Stimulated activated CD4-positive, alpha-beta T cell treated with anti-CD3 and anti-CD28 coated beads, Interleukin-12 subunit alpha, Interleukin-12 subunit beta, amount 100 ng/mL, for 4 hours (primary cell): ENCODE measurements at places on chromosomes 1 and 21.
A peak's percentile ranks its signal among the peaks of the same experiment; 100 is the strongest.

DNA sequence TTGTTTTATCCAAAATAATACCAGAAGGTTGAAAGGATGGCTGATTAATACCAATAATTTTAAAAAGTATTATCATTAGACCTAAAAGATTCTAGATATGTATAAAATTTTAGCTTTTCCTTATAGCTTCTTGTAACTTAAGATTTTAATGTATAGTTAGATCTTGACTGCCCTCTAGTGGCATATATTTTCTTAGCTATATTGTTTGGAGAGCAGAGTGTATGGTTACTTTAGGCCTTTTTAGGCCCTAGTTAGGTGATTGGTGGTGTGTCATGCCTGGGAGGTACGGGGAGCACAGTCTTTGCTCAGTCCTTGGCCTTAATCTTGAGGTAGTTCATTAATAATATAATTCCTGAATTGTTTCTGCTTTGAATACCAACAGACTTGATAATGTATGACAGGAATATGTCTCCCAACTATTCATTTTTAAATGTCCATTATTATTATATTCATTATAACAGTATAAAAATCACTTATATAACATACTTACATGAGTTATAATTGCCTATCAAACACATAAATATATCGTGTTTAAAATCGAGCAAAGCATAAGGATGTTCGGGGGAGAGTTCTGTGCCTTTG lies 328.4 kb downstream of the ZP4 start:
- DNase-seq = no peak

GRCh38 chr1:218415726-218416125 lies 70.6 kb downstream of the TGFB2 start:
- DNase-seq = no peak

DNA sequence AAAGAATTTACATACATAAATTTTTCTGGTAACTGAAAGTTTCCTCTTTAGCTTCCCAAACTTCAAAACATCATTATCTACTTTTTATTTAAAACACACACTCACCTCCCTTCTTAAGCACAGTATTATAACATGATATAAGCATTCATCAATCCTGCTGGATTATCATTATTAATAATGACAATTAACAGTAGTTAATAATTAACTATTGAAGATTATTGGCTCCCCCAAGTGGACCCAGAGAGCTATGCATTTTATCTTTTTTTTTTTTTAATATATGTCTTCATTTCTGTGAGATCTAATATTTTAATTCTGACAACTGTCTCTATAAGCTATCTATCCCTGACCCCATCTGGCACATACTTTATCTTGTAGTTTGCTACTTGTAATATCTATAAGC lies 252.1 kb upstream of the CACYBP start:
- DNase-seq = no peak

GRCh38 chr1:107623431-107623830 lies 341.5 kb downstream of the VAV3 start:
- no peak for DNase-seq

- DNase-seq = peak; percentile 71
These were observed 18.3 kb upstream of the IL6R start for GRCh38 chr1:154386643-154387352.

- DNase-seq = no peak
These were observed 141.5 kb upstream of the VAMP3 start for GRCh38 chr1:7629465-7630195.

- no peak for DNase-seq
These were observed 61.1 kb downstream of the SDC3 start for GRCh38 chr1:30847358-30847972.

GRCh38 chr1:228668553-228669241 lies 66.6 kb upstream of the RHOU start:
- no peak for DNase-seq

DNA sequence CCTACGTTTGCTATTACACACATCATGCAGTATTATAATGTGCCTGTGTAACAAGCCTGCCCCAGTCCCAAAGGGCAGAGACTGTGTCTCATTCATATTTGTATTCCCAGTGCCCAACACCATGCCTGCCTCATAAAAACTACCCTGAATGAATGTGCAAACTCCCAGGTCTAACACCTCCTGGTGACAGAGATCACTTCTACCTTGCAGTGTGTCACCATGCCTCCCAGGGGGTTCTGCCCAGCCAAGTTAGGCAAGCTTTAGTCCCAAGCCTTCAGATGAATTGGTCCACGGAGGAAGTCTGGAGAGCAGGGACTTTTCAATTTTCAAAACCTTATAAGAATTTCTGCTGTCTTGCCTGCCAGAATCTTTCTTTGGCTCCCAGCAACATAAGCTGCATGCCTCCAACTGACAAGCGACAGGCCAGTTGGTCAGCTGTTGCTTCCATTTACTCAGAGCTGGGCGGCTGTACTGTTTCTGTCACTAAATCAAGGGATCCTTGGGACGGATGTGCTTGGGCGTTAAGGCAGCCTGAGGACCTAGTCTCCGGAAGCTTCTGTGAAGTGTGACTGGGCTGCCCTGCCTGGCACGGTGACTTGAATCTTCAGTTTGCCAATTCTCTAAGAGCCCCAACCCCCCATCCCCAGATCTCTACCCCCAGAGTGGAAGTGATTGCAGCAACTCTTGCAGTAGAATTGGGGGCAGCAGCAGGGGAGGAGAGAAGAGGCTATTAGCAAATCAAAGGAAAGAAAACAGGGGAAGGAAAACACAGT lies 1.2 kb downstream of the RXRG start:
- no peak for DNase-seq

- no peak for DNase-seq
These were observed 40.2 kb downstream of the TBCE start for GRCh38 chr1:235407419-235407818.

DNA sequence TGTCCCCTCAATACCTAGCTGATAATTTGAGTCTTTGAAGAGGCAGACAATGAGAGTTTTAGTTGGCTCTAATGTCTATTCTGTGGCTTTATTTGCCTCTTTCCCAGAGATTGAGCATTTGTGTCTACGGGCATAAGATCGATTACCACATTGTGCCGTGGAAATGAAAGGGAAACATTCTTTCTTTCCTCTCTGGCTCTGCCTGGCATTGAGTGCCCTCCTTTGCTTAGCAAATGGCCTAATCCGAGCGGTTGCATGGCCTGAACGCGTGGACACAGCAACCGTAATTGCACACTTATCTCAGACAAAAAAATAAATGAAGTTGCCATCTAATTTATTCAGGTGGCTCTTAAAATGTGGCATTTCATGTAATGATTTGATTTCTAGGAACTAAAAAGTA lies 247.9 kb downstream of the ADGRL2 start:
- DNase-seq = no peak

DNA sequence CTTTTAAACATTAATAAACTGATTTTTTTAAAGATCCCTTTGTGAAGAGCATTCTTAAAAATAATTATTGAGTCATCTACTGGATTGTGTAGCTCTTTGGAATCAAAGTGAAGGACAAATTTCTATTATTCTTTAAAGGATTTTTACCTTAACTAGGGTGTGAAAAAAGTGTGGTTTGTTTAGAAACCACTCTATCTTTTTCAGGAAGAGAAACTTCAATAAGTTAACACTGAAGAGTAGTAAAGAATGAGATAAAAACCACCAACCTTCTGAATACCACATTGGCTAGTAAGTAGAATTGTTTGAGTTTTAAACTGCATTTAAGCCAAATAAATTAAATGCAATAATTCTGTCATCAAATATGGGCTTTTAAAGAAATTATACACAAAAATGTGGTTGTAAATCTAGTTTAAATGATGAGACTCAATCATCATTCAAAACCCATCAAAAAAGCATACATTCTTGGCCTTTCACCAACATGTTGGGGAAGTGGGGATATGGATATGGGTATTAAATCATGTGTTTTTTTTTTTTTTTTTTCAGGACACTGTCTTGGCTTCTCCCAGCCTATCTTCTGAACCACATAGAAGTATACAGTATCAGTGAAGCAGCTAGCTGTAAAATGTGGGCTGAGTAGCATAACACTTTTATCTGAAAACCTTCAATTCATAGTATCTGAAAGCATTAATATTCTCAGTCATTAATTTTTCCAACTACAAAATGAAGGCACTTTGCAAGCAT lies 4.8 kb downstream of the S1PR1 start:
- no peak for DNase-seq

GRCh38 chr1:81023187-81023724 lies 777.5 kb upstream of the ADGRL2 start:
- no peak for DNase-seq

DNA sequence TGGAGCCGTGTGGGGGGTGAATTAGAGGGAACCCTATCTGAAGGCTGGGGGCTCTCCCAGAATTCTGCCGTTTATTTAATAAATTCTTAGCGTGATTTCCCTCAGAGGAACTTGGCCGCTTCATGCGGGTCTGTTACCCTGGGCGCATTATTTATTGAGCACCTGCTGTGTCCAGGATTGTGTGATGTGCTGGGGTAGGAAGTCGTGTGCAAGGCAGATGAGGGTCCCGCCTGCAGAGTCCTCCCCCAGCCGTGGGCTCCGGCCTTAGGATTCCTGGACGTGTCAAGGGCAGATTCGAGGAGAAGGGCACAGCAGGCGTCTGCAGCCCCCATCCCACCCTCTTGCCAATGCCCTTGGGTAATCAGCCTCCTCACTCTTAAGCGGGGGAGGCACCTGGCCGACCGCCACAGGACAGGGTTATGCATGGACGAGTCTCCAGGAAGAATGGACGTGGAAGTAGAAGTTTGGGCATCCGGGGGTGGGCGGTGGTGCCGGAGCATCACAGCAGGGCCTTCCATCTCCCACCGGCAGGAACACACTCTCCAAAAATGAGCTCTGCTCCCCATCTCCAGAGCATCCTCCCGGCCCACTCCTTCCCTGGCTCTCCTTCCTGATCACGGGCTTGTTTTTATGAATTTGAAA lies 233.3 kb upstream of the C1orf174 start:
- DNase-seq = no peak

GRCh38 chr21:19998453-19998852 lies 999.8 kb upstream of the NCAM2 start:
- no peak for DNase-seq

DNA sequence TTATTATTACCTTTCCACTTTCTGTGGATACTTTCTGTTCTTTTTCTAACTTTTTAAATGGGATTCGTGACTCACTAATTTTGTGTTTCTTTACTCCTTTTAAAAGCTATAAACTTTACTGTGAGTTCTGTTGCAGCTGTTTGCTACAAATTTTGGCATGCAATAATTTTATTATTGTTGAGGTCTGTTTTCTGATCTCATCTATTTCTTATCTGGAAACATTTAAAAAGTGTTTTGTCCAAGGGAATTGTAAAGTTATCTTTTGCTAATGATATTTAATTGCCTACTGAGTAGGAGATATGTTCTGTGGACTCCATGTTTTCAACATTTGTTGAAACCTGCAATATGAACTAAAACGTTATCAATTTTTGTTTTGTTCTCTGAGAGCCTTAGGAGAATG lies 138.1 kb upstream of the COL6A1 start:
- no peak for DNase-seq

GRCh38 chr1:118275472-118276115 lies 90.6 kb upstream of the SPAG17 start:
- no peak for DNase-seq

DNA sequence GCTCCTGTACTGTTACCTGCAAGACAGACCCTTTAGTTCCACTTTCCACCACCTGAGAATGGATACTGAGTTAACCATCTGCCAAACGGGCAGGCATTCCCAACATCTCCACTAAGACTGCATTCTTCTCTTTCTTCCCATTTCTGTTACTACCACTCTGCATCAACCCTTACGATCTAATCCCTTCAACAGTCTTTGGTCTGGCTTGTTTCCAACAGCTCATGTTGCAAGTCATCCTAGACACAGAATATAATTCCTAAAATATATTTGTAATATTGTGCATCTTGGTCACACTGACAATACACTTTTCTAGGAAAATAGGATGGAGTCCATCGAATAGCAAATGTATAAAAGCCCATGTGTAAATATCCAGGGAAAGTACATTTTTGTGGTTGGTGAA lies 166.7 kb downstream of the SIPA1L2 start:
- DNase-seq = no peak

DNA sequence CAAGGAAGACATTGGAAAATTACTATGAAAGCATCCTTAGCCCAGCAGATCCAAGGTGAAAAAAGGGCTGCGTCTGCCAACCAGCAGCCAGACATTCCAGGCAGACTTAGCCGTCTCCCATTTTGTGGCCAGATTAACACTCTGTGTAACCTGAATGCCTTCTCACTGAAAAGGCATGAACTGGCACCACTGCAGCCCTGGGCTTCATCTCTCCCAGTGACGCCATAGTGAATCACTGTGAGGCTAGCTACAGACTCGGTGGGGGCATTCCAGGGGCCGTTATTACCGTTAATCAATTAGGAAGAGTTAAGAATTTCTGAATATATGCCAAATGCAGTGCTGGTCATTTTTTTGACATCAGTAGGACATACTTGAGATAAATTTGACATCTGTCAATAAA lies 627.4 kb downstream of the LMO4 start:
- DNase-seq = no peak

DNA sequence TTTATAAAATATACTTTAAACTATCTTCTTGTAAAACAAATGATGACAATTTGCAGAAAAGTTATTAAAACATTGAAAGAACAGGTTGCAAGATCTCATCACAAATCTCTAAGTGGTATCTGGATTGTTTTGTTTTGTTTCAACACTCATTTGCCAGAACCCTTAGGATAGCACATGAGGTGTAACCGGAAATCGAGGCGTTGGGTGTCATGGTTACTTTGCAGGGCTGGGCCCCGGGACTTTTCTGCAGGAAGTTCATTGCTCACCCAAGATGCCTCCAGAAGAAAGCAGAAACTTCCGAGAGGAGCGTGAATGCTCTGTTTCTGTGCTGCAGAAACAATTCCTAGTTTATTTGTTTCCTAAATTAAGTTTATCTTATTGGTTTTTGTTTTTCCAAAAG lies 2.5 kb downstream of the DISC1 start:
- no peak for DNase-seq

DNA sequence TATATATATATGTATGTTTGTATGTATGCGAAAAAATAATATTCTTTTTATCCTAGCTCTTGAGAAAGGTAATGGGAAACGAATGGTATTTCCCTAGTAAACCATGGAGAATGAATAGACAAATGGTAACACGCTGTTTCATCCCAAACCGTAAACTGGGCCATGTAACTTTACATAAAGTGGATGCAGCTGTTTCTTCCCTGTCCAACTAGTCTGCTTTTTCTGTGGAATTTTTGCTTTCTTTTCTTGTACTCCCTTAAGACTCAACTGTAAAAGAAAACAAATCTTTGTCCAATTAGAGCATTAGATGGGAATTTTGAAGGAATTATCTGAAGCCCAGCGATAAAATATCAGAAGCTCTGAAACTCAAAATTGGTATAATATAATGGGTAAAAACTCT lies 198.1 kb downstream of the NFIA start:
- DNase-seq = no peak

- DNase-seq = no peak
These were observed 65.0 kb downstream of the KCNH1 start for GRCh38 chr1:211068976-211069375.

GRCh38 chr1:95966866-95967265 lies 732.9 kb downstream of the RWDD3 start:
- DNase-seq = no peak

DNA sequence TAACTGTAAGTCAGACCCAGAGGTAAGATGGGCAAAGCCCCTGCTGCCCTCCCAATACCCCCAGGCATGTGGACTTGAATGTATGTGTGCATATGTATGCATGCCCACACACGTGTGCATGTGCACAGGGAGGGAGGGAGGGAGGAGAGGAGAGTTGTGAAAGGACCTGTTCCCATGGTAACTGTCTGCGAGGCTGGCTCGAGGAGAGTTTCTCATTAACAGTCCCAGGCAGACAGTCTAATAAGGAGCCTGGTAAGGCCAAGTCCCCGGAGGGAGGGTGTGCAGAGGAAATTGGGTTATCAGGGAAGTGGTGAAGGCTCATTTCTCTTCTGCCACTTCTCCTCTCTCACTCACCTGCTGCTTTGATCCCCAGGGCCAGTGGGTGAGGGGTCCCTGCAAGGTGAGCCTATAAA lies 74.9 kb downstream of the NFASC start:
- no peak for DNase-seq
